ENCODE measurements at places on chromosomes 12 and 14. TPM values are rescaled to one million over a fixed set of nuclear protein-coding genes. Genes with fewer than 3 reads are reported as not detected.

CLEC9A gene
- total RNA-seq: 0.98 TPM

SLC25A21 gene
- not detected for total RNA-seq

BHLHE41 gene
- not detected for total RNA-seq

SLC7A8 gene
- total RNA-seq: 0.80 TPM

PLA2G1B gene
- not detected for total RNA-seq

PLEKHG7 gene
- not detected for total RNA-seq

PRH1 gene
- 25.1 TPM for total RNA-seq

PTPRO gene
- 2.1 TPM for total RNA-seq

SIX4 gene
- not detected for total RNA-seq

CLEC4A gene
- total RNA-seq: 0.39 TPM

ATG101 gene
- total RNA-seq: 20.9 TPM

NPAS3 gene
- total RNA-seq: not detected

LALBA gene
- total RNA-seq: not detected

ERBB3 gene
- total RNA-seq: 0.47 TPM

MYL2 gene
- not detected for total RNA-seq

MIPOL1 gene
- total RNA-seq: not detected

SLC5A8 gene
- not detected for total RNA-seq

ACTR10 gene
- total RNA-seq: 38.8 TPM

SERPINA10 gene
- not detected for total RNA-seq

KRT8 gene
- 0.63 TPM for total RNA-seq

SLC38A4 gene
- total RNA-seq: not detected

A2ML1 gene
- total RNA-seq: not detected

FGF23 gene
- total RNA-seq: not detected

PLCZ1 gene
- total RNA-seq: not detected

SLC8A3 gene
- total RNA-seq: not detected

PTGDR gene
- 0.41 TPM for total RNA-seq

TNS2 gene
- 2.3 TPM for total RNA-seq

GMPR2 gene
- 24.8 TPM for total RNA-seq
